ENCODE measurements at places on chromosomes 16 and 17. TPM values are rescaled to one million over a fixed set of nuclear protein-coding genes. Genes with fewer than 3 reads are reported as not detected.

The FAM20A gene
- 0.36 TPM for total RNA-seq

The GLTPD2 gene
- not detected for total RNA-seq

The EFTUD2 gene
- total RNA-seq = 90.8 TPM

The NPIPB9 gene
- not detected for total RNA-seq

The CEMP1 gene
- not detected for total RNA-seq

The CLEC19A gene
- total RNA-seq = not detected

The ACSM5 gene
- not detected for total RNA-seq

The TBC1D3B gene
- total RNA-seq = not detected

DNA sequence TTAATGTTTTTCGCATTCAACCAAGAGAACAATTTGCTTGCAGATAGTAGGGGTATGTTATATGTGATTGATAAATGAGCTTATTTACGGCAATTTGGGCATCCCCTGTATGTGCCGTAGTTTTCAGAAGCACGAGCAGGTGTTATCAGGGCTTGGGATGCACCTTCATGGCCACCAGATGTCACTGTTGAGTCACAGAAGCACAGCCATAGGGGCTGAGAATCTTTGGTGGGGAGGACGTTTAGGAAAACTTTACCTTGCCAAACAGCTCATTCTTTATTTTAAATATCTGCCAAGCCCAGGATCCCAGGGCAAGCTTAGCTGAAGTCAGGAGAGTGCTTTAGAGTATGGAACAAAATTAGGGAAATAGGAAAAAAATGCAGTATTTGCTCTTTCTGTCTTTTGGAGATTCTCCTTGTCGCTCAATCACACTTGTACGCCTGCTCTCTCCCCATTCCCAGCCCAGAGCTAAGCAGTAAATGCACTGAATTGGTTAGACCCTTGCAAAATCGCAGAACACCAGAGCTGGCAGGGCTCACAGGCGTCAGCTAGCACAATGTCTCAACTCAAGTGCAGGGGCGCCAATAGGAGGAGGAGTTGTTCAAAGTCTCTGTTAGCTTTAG, 93.6 kb upstream of the MPHOSPH6 start:
- DNase-seq = peak; percentile 52

GRCh38 chr17:1217089-1217385, 37.3 kb upstream of the ABR start:
- DNase-seq = no peak

DNA sequence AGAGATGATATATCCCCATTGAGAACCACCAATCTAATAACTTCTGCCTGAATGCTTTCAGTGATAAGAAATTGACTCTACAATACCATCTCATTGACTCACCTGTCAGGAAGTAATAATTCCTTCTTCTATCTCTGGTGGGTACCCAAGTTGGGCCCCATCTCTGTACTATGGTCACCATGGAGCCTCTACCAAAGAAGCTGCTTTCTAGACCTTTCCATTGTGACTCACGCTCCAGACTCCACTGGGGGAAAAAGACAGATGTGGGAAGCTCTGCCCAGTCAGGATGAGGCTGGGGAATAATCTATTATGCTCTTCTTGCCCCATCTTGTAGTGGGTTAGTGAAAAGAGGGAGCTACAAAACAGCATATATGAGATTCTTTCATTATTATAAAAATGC, 100.4 kb downstream of the COPRS start:
- DNase-seq = no peak

GRCh38 chr16:88886845-88887521, 20.5 kb upstream of the PABPN1L start:
- no peak for DNase-seq

- DNase-seq = no peak
These were observed 242.7 kb downstream of the KATNIP start for GRCh38 chr16:27792486-27793248.

- DNase-seq = no peak
These were observed 8.0 kb upstream of the SLC12A3 start for GRCh38 chr16:56856876-56857447.

GRCh38 chr17:77106874-77107358, 33.9 kb upstream of the SEC14L1 start:
- no peak for DNase-seq

GRCh38 chr16:996681-997080, 15.1 kb downstream of the SOX8 start:
- DNase-seq = no peak

DNA sequence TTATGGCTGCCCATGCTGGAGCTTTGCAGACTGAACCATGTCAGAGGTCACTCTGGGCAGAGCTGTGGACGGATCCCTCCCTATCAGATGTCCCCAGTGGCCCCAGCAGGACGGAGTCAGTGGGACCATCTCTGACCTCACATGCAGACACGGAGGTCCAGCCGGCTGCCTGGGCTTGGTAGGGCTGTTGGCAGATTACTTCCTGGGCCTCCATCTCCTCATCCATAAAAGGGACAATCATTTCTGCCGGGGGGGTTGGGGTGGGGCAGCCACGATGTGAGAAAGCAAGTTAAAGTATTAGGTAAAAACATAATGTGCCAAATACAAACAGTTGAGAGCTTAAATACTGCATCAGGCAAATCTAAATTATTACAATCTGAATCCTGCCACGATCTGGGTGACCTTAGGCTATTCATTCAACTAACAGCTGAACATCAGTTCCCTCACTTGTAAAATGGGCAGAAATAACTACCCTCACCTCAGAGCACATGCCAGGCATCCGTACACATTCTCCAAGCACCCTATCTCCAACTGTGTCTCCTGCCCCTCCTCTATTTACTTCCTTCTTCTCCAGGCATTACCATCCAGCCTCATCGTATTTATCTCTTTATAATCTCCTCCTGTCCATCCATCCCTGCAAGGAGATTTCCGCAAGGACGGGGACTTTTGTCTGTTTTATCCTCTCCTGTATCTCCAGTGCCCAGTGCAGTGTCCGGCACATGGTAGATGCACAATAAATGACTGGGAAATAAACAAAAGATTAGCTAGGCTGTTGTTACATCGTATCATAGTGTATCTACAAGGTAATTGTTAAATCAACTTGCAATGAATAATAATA, 192.3 kb upstream of the FOXF1 start:
- DNase-seq = no peak

DNA sequence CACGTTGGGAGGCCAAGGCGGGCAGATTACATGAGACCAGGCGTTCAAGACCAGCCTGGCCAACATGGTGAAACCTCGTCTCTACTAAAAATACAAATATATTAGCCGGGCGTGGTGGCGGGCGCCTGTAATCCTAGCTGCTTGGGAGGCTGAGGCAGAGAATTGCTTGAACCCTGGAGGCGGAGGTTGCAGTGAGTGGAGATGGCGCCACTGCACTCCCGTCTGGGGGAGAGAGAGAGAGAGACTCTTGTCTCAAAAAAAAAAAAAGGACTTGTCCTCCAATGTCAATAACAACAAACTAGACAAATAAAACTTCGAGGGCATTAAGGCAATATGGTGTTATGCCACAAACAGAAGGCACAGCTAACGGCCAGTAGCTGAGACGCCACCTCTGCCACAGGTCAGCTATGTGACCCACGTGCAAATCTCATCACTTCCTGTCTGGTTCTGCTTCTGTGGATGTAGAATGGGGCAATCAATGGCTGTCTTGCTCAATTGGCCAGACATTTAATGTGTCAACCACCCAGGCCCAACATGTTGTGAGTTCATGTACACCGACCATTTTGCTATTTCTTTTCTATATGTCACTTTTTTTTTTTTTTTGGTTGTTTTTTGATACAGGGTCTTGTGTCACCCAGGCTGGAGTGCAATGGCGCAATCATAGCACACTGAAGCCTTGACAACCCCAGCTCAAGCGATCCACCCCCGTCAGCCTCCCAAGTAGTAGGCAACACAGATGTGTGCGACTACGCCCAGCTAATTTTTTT, 834 bp upstream of the TXNDC11 start:
- DNase-seq = peak; percentile 56

- no peak for DNase-seq
These were observed 2.9 kb downstream of the UNC119 start for GRCh38 chr17:28549236-28550132.
